ENCODE measurements at places on chromosomes 11 and 22.
A peak's percentile ranks its signal among the peaks of the same experiment; 100 is the strongest.

DNA sequence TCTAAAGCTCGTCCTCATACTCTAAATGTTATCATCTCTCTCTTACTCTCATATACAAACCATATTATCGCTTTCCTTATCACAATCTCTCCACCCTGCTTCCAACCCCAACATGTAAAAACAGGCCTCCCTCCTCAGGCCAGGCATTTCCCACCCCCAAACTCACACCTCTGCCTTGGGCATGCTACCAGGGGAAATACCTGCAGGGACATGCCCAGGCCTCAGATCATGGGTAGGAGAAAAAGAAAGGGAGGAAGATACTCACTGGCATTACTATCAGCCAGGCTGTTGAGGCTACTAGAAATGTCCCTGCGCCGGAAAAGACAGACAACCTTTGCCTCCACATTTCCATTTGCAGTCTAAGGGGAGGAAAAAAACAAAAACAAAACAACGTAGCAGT is 1.8 kb downstream of the MTA2 start:
- no peak for DNase-seq

DNA sequence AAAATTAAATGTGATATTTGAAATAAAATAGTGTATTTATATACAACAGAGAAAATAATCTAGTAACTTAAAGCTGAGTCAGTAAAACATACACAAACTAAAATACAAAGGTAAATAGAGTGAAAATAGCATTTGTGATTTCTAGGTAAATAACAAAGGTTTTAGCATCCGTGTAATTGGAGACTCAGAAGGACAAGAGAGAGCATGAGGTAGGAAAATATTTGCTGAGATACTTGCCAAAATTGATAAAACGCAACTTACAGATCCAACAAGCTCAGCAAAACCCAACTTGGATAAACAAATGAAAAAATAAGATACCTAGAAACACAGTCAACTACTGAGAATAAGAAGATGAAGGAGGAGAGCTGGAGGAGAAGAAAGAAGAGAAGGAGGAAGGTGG is 634.7 kb upstream of the CCDC179 start:
- DNase-seq: no peak

DNA sequence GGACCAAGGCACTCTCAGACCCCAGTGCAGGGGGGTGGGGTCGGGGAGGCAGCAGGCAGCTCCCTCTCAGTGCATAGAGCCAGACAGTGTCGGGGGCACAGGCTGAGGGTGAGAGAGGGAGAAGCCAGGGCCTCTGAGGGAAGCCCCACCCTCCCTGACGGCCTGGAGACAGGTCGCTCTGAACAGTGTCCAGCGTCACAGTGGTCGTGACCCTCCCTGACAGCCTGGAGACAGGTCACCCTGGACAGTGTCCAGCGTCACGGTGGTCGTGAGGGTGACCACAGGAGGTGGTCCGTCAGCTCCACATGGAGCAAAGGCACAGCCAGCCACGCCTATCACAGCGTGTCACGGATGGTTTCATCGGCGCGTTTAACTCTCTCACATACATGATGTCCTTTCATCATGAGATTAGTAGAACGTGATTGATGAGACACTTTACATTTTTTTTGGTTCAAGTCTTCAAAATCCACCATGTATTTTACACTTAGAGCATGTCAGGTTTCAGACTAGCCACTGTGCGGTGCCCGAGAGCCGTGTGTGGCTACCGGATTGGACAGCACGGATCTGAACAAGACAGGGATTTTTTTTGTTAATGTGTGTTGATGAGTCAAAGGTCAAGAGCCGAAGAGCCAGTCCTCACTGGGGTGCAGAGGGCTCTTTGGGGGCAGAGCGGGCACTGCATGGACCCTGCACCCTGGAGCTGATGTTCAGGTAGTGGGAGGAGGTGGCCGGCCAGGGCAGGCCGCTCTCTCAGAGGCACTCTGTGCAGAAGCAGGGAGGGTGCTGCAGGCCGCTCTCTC is 23.9 kb upstream of the PANX2 start:
- DNase-seq: peak; percentile 44

GRCh38 chr11:77322926-77323590 is 21.6 kb upstream of the GDPD4 start:
- DNase-seq: peak; percentile 7

DNA sequence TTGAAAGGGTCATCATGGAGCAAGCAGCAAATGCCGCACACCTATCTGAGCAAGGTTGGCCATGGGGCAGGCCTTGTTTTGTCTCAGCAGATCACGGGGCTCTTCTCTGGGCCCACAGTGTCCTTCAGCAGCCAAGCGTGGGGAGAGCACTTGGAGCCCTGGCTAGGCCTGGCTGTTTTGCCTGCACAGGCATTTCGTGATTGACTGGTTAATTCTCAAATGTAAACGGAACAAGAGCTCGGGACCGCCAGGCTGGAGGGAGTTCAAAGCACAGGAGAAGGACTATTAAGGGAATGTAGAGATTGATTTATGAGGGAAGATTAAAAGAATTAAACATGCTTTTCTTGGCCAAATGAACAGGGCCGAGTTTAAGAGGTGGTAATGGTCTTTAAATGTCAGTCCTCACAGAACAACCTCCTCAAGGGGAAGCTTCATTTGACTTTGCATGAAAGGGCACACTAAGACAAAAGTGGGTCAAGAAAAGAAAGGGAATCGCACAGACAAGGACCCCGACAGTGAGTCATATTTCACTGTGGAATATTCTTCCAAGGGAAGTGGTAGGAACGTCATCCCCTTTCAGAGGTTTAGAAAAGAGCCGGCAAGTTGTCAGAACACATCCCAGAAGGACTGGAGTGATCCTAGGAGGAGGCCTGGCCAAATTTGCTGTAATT is 20.7 kb downstream of the SPON1 start:
- DNase-seq: no peak

GRCh38 chr11:2355000-2355644 is 22.0 kb upstream of the CD81 start:
- DNase-seq: no peak

DNA sequence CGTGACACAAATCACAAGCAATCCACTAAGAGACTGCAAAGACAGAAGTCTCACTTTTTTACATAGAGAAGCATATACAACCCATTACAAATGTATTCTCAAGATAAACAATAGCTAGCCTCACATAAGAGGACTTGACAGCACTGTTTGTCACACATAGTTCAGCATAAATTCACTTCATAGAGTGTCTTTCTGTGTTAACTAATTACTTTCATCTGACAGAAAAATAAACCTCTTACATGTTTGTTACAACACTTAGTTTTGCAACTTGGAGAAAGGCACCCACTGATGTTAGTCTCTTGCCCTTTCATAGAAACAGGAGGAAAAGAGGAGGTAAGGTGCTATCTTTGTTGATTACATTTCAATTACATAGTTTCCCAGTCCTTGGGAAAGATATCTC is 2221.9 kb upstream of the RAG2 start:
- DNase-seq: no peak

GRCh38 chr11:19919050-19919561 is 206.5 kb downstream of the NAV2 start:
- no peak for DNase-seq
